ENCODE measurements at places on chromosomes 7 and 10. TPM values are rescaled to one million over a fixed set of nuclear protein-coding genes. Genes with fewer than 3 reads are reported as not detected.
A peak's percentile ranks its signal among the peaks of the same experiment; 100 is the strongest.

Gene TMEM72
- not detected for total RNA-seq

DNA sequence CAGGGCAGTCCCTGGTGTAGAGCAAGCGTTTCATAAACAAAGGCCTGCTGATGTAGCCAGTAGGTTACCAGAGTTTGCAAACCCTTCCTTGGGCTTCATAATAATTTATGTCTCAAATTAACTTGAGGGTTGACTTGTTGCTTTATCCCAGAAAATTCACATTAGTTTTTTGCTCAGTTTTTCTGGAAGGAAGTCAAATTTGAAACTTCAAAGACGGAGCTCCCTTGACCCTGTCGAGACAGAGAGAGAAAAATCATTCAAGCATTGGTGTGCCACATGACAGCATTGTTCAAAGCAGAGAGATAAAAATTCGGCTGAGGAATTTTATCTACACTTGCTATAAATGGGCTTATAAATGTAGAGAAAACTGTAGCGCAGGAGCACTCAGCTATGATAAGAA, 627.7 kb downstream of the TNS3 start:
- H3K4me1 ChIP-seq: no peaks in the 10 kb centered on the region
- H3K36me3 ChIP-seq: no peaks in the 10 kb centered on the region
- no peak overlapping the region for H3K4me3 ChIP-seq
- no peak overlapping the region for H3K27ac ChIP-seq

DNA sequence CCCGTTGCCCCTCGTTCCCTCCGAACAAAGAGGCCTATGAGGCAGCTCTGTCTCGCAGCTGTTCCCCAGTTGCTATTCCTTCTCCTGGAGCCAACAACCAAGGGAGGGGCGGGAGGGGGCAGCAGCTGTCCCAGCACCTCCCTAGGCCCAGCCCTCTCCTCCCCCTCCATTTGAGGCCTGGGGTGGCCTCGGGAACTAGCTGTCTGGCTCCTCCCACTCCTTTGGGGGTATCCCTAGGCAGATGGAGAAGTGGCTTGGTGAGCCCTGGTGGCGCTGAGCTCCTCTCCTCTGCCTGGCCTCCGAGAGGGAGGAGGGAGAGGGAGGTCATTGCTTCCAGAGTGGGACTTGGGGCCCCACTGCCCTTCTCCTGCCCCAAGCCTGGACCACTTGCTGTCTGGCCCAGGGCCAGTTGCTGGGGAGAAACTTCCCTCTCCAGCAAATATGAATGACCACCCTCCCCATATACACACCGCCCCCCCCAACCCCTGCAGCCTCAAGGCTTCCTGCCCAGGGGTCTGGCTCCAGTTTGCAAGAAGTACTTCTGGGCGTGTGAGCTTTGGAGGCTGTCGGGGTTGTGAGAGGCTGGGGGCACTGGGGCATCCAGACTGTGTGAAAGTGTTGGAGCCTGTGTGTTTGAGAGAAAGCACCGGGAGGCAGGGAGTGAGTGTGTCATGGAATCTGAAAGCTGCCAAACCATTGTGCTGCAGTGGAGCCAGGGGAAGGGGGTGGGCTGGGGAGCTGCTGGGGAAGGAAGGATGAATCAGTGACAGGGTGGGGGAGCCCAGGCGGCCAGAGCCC, 3.1 kb downstream of the FLNC start:
- H3K36me3 ChIP-seq: no peaks in the 10 kb centered on the region
- DNase-seq: peak; percentile 64
- H3K27ac ChIP-seq: no peak overlapping the region
- peaks cover 12% of the 10 kb centered on the region for H3K27me3 ChIP-seq
- peaks cover 5% of the 10 kb centered on the region for H3K4me1 ChIP-seq

DNA sequence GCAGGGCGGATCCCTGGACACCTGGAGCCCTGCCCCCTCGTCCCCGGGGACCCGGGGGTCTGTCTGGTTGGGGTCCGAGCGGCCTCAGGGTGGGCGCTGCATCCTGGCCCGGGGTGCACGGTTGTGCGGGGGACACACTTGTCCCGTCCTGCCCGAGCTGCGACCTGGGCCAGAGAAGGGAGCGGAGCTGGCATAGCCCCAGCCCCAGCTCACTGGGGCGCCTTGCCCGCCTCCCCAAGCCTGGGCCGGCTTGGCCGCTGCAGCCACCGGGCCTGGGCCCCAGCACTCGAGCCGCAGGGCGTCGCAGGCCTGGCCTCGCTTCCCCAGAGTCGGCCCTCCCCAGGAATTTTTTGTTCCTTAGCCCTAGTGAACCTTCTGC, 54.5 kb downstream of the GLRX3 start:
- H3K4me1 ChIP-seq: no peaks in the 10 kb centered on the region
- H3K36me3 ChIP-seq: peaks cover 16% of the 10 kb centered on the region
- H3K4me3 ChIP-seq: peak overlapping the region; percentile 26
- H3K27ac ChIP-seq: no peak overlapping the region

Gene CLDN4
- 15.5 TPM for total RNA-seq

DNA sequence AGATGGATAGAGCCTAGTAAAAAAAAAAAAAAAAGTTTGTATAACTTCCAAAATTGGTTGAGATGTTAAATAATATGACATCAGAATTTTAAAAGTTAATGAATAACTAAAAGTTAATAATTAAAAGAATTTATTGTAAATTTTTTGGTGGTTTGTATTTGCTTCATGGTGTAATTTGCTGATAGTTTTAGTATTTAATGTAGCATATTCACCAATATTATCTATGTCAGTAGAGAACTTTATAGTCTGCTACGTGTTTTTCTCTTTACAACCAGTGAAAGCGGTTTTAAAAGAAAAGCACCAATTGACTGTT, 51.8 kb upstream of the STEAP4 start:
- no peak overlapping the region for H3K4me3 ChIP-seq
- H3K36me3 ChIP-seq: no peaks in the 10 kb centered on the region
- H3K4me1 ChIP-seq: no peaks in the 10 kb centered on the region
- no peaks in the 10 kb centered on the region for H3K27me3 ChIP-seq
- DNase-seq: no peak
- no peak overlapping the region for H3K27ac ChIP-seq

DNA sequence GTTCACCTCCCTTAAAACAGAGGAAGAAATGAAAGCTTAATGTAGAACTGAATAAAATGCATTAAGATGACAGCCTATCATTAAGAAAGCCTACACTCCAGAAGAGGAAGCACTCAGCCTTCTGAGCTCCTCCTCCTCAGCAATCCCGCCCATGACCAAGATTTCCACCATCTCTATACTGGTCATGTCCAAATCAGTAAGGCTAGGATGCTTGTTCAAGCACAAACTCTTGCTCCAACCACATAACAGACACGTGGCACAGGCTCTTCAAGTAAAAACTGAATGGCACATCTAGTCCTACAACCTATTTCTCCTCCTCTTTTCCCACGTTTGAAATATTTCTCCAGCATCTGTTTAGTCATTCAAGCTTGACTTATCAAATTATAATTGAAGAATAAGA, 454.1 kb downstream of the PARD3 start:
- peaks cover 5% of the 10 kb centered on the region for H3K36me3 ChIP-seq
- DNase-seq: no peak
- no peak overlapping the region for H3K27ac ChIP-seq
- H3K27me3 ChIP-seq: no peaks in the 10 kb centered on the region
- H3K4me3 ChIP-seq: no peak overlapping the region

- H3K4me1 ChIP-seq: no peaks in the 10 kb centered on the region
- no peaks in the 10 kb centered on the region for H3K27me3 ChIP-seq
- no peak overlapping the region for H3K27ac ChIP-seq
- no peak for DNase-seq
- no peak overlapping the region for H3K4me3 ChIP-seq
Measured at GRCh38 chr7:142263598-142264380, 5.9 kb upstream of the PRSS58 start.

DNA sequence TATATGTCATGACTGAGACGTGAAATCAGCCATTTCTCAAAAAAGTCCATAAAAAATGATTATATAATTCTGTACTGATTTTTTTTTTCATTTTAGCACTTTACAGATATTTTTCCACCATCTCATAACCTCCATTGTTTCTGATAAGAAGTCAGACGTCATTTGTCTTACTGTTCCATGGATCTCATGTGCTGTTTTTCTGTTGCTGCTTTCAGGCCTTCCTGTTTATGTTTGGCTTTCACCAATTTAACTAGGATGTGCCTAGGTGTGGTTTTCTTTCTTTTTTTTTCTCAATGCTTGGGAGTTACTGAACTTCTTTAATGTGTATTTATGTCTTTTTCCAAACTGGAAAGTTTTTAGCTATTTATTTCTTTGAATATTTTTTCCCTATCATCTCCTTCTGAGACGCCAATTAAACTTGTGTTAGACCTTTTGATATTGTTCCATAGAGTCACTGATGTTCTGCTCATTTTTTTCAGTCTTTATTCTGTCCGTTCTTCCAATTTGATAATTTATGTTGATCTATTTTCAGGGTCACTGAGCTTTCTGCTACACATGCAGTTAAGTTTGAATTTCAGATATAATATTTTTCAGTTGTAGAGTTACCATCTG, 43.3 kb downstream of the TAF3 start:
- no peak overlapping the region for H3K4me3 ChIP-seq
- no peak for DNase-seq
- peaks cover 34% of the 10 kb centered on the region for H3K36me3 ChIP-seq
- H3K27ac ChIP-seq: no peak overlapping the region

GRCh38 chr10:14153570-14154055, 177.1 kb downstream of the FRMD4A start:
- DNase-seq: peak; percentile 67
- no peaks in the 10 kb centered on the region for H3K27me3 ChIP-seq
- H3K36me3 ChIP-seq: no peaks in the 10 kb centered on the region
- no peak overlapping the region for H3K4me3 ChIP-seq
- no peak overlapping the region for H3K27ac ChIP-seq

- DNase-seq: no peak
- no peaks in the 10 kb centered on the region for H3K27me3 ChIP-seq
- no peak overlapping the region for H3K4me3 ChIP-seq
- H3K4me1 ChIP-seq: no peaks in the 10 kb centered on the region
- no peak overlapping the region for H3K27ac ChIP-seq
- H3K36me3 ChIP-seq: no peaks in the 10 kb centered on the region
Measured at GRCh38 chr10:14362104-14362503, 31.4 kb upstream of the FRMD4A start.

All from H9 (cell line).